ENCODE measurements at places on chromosomes 2 and 18.

DNA sequence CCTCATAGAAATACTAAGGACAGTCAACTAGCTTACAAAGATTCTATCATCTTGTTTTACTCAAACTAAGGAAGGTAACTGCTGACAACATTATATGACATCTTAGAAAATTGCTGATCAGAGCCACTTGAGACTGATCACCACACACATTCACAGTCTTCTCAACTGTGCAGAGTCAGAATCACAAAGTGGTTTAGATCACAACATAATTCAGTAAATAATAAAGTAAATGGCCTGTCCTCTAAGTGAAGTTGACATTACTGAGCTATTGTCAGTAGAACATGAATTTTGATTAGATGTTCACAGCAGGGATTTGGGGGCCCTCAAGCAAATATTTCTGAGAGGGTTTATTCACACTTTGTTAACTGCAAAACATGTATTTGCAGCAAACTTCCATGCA, 28.5 kb downstream of the NOL4 start:
- no peak for DNase-seq

GRCh38 chr2:30886080-30886479, 78.8 kb upstream of the CAPN13 start:
- no peak for DNase-seq

DNA sequence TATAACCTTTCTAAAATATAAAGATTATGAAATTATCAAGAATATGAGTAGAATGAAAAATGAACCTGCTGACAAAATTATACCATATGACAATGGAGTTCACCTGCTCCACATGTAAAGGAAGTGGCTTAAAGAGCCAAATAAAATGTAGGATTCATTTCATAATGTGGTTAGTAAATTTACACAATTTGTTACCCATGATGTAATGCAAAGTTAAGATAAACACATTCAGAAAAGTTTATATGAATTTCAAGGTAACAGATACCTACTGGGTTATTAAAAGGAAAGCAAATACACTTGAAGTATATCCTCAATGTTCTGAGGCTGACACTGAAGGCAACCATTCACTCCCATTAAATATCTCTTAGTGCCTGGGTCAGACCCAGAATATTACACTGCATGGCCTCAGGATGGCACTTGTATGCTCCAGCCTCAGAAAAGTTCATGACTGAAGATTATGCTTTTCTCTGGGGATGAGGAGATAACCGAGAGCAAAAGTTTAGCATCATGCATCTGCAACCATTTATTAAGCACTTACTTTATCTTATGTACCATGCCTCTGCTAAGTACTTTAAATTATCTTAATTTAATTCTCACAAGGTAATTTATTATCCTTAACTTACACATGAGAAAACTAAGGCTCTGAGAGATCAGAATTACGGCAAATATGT, 6.2 kb downstream of the STRN start:
- DNase-seq = no peak

DNA sequence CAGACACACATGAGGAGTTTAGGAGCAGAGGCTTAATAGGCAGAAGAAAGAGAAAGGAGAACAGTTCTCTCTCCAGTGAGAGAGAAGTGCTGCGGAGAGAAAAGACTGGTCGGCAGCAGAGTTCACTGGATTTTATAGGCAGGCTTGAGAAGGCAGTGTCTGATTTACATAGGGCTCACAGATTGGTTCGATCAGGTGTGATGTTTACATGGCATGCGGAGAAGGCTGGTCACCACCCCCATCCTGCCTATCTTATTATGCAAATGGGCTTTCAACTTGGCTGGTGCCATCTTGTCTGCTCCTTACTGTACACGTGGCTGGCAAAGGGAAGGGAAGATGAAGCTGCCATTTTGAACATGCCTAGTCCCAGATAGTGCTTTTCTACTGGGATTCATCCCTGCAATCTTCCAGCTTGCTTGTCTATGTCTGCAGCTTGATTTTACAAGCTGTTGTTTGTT, 113.4 kb downstream of the AP1S3 start:
- no peak for DNase-seq

- DNase-seq = no peak
Observed at GRCh38 chr2:11346023-11346482, 1.6 kb upstream of the ROCK2 start.

- no peak for DNase-seq
Observed at GRCh38 chr2:183123959-183124221, 353 bp upstream of the NUP35 start.

DNA sequence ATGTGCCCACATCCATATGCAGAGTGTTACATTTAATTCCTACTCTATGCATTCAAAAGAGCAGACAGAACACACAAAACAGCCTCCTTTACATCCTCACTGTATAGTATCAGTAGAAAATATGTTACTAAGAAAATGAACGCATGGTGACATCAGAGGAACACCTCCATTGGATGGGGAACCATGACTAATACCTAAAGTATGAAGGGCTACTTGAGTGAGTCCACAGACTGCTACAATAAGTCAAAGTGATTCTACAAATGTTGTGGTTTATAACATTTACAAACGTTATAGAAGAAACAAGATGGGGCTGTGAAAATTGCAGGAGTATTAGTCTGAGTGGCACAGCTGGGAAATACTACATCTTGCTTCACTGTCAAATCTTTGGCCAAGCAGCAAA, 1830.9 kb upstream of the PIK3C3 start:
- no peak for DNase-seq

DNA sequence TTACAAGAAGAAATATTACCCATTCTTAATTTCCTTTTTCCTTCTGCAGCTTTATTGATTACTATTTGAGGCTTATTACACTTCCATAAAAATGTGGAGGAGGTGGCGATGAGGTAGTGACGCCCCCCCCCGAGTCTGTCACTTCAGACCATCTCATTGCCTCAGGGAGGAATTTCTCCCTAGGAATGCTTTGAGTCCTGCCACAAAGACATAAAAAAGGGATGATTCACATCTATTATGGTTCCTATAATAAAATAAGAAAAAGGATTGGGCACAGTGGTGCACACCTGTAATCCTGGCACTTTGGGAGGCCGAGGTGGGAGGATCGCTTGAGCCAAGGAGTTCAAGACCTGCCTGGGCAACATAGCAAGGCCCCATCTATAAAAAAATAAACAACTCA, 93.7 kb downstream of the AOX1 start:
- no peak for DNase-seq

GRCh38 chr2:164739966-164740365, 101.7 kb downstream of the COBLL1 start:
- no peak for DNase-seq

GRCh38 chr2:237120916-237121315, 35.2 kb downstream of the COPS8 start:
- no peak for DNase-seq

DNA sequence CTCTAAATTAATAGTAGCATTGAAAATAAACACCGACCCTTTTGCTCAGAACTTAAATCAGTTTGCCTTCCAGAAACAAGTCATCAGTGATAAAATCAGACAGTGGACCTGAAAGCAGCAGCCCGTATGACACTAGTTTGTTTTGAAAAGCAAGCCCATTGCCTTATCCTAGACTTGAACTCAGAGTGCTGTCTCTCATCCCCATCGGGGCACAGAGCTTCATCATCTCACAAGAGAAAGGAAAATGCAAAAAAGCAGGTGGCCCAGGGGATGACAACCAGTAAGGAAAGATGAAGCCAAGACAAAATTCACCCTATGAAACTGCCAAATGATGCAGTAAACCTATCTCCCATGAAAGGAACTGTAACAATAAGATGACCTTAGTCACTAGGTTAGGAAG, 71.2 kb downstream of the CERKL start:
- no peak for DNase-seq

GRCh38 chr2:181844551-181845290, 46.8 kb upstream of the ITPRID2 start:
- DNase-seq = no peak

- no peak for DNase-seq
Observed at GRCh38 chr2:18369760-18370159, 190.7 kb downstream of the RDH14 start.

All from activated CD8-positive, alpha-beta memory T cell treated with anti-CD3 and anti-CD28 coated beads, Interleukin-2, amount 10 ng/mL, durations not matched to agents 7 days and 5 days (primary cell).